ENCODE measurements at places on chromosomes 7 and 10.

GRCh38 chr7:37510043-37510634 lies 61.5 kb upstream of the ELMO1 start:
- DNase-seq, result peak; percentile 31

- DNase-seq, result no peak
Observed at GRCh38 chr10:65675236-65675635, 1250.6 kb upstream of the LRRTM3 start.

DNA sequence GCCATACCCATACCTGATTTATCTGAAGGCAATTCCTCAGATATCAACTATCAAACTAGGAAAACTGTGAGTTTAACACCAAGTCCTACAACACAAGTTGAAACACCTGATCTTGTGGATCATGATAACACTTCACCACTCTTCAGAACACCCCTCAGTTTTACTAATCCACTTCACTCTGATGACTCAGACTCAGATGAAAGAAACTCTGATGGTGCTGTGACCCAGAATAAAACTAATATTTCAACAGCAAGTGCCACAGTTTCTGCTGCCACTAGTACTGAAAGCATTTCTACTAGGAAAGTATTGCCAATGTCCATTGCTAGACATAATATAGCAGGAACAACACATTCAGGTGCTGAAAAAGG lies 69.0 kb upstream of the RSBN1L start:
- peak; percentile 26 for DNase-seq

DNA sequence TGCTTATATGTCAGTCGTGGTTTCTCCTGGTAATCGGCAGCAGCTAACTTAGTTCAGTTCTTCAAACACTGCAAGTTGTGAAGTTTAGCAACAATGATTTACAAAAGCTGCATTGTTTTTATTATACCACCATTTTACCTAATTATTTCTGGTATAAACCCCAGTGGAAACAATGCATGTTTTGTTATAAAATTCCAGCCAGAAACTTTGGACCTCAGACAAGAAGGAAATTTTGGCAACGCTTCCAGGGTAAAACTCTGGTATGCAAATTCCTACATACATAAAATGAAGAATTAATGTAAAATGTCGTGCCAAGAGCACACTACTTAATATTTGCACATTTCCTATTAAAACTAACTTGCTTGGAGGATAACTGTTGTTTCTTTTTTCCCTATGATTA lies 277.4 kb upstream of the LYZL1 start:
- DNase-seq, result no peak

- DNase-seq, result no peak
Observed at GRCh38 chr7:71548746-71549145, 416.8 kb downstream of the GALNT17 start.

- DNase-seq, result no peak
Observed at GRCh38 chr7:89377219-89377618, 581.7 kb upstream of the TEX47 start.

DNA sequence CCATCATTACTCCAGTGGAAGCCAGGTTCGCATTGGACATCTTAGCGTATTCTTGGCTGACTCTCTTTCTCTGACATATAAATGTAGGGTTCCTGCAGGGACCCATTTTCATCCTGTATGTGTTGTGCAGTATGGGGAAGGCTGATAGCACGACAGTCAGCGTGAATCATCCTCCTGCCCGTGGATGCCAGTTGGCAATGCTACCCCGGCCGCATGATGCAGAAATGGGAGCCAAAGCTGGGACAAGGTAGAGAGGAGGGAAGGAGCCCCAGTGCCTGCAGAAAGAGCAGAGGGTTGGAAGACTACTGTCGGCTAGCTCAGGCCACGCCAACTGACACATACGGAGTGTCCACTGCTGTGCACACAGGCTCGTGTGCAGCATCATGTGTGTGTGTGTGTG lies 251.6 kb downstream of the SKAP2 start:
- DNase-seq, result no peak

DNA sequence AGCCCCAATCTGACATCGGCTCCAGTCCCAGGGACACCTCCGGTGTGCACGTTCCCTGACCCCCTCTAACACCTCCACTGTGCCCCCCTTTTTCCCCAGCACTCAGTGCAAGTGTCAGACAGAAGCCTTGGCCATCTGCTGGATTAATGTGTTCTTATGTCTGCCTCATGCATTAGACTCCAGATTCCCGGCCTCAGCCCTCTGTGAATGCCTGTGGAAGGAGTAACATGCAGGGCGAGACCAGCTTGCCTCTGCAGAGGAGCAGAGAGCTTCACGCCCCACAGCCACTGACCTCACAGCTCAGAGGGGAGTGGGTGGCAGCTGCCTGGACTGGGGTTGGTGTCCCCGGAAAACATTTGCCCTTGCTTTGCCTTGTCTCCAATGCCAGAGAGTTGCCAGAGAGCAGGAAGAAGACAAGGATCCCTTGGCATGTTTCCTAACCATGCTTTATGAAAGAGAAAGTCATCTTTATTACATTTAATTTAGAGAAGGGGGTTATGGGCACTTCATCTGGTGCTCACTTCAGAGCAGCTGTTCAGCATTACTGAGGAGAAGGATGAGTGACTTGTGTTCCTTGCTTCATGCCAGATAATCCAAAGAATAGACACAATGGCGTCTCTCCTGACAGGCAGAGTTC lies 91.6 kb upstream of the CXCL12 start:
- DNase-seq, result no peak
